ENCODE measurements at places on chromosomes 3 and 15.

DNA sequence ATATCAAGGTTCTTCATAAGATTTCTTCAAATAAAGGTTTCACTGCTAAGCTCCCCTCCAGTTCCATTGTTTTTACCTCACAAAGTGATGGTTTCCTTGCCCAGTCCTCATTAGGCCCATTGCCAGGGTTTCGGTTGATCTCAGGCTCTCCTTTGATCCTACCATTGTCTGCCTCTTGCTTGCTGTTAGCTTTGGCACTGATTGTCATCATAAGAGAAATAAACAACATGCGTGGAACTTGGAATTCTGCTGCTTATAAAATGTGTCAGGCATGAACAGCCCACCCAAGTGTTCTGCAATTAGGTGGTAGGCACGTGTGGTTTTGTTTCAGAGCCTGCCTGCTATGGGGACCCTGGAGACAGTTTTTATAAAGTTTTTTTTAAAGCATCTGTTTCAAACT is 107.6 kb upstream of the BFSP2 start:
- DNase-seq, result no peak

DNA sequence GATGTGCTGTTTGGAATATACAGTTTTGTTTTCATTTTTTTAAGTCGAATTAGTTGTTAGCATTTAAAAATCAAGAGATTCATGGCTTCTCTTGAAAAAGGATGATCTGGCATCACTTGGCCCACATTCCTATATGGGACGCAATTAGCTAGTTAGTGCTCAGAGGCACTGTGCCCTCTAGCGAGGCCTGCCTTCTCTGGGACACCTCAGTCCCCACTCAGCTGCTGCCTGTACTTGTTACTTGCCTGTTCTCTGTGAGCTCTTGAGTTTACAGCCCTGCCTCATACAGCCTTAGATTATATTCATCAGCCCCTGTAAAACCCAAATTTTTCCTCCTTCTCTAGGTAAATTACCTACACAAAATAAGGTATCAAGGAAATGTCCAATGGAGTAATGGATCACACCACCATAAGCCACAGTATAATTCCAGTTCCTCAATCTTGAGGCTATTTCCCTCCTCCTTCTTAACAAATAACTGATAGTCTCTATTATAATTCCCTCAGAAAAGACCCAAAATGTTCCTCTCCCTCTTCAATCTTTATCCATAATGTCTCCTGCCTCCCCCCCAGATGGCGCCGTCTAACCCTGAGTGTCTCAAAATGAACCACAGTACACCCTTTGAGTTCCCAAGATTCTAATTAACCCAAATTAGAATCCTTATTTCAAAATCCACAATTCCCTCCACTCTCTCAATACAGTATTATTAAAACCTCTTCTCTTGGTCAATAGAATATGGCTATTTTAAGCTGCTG is 2.7 kb downstream of the ZMAT3 start:
- DNase-seq, result no peak

GRCh38 chr3:121895736-121896135 is 1.5 kb downstream of the SLC15A2 start:
- no peak for DNase-seq

DNA sequence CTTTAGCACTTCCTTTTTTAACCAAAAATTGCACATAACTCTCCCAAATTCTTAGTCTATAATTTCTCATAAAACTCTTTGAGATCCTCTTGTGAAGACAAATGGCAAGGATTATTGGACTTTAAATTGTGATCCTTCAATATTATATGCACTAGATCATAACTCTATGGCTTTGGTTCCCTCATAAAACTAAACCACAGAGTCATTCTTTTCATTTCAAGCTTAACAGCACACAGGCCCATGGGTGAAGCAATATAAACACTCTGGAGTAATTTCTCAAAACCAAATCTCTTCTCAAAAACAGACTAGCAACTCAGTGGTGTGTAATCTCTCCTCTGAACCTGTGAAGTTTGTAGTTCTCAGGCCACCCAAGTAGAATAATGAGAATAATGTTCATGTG is 171.0 kb upstream of the NECTIN3 start:
- no peak for DNase-seq

DNA sequence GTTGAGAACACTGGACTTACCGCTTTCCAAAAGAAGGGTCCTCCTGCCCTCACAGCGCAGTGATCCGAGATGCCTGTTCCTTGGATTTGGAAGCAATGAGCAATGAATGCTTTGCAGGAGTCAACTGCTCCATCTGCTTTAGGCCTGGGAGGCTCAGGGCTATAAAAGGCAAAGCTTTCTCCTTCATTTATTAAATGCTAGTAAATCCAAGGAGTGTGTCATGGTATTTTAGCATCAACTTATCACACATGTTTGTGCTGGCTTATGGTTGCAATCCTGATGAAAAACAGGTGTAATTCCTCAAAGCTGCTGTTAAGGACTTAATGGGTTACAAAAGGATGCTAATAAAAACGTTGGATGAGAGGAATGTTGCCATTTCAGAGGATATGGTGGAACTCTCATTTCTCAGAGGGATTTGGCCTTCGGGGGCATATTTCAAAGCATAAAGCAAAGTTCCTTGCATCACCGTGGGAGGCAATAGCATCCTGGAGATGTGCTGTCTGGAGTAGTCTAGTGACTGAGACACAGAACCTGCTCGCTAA is 158.5 kb upstream of the TPM1 start:
- no peak for DNase-seq

- peak; percentile 59 for DNase-seq
These were observed 68.8 kb upstream of the DLG1 start for GRCh38 chr3:197367081-197367780.

- no peak for DNase-seq
These were observed 1.3 kb upstream of the RBP1 start for GRCh38 chr3:139540651-139541531.

DNA sequence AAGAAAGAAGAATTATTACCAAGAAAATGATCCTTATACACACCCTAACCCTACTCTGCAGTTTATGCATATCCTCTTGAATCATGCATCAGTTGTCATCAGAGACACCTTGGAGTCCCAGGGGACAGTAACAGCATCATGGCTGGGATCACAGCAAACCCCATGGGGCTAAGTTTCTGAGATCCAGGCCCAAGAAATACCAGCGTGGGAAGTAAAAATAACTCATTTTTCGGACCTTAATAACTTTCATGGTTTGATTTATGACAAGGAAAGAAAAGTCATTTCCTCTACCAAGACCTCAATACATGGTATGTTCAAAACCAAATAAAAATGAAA is 38.8 kb upstream of the B3GNT5 start:
- DNase-seq, result no peak

- no peak for DNase-seq
These were observed 79.9 kb downstream of the UBP1 start for GRCh38 chr3:33360136-33360825.

Measured in mesenteric fat pad (tissue), 1 donor.